ENCODE measurements at places on chromosomes 3 and 15.

DNA sequence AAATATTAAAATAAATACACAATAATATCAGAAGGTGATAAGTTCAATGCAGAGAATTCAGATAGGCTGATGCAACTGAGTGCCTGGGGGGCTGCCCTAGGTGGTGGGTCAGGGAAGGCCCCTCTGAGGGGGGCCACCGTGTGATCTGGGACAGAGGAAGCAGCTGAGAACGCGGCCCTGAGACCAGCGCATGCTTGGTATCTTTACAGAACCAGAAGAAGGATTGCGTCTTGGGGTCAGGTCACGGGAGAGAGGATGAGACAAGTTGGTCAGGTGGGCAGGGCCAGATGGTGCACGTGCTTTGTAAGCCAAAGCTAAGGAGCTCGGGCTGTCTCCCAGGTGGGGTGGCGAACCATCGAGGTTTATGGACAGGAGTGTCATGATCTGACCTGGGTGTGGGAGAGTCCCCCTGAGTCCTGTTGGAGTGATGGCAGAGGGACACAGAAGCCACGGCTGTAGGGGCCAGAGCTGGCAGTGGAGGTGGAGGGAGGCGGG, 121.2 kb downstream of the ETFA start:
- no peak for DNase-seq

DNA sequence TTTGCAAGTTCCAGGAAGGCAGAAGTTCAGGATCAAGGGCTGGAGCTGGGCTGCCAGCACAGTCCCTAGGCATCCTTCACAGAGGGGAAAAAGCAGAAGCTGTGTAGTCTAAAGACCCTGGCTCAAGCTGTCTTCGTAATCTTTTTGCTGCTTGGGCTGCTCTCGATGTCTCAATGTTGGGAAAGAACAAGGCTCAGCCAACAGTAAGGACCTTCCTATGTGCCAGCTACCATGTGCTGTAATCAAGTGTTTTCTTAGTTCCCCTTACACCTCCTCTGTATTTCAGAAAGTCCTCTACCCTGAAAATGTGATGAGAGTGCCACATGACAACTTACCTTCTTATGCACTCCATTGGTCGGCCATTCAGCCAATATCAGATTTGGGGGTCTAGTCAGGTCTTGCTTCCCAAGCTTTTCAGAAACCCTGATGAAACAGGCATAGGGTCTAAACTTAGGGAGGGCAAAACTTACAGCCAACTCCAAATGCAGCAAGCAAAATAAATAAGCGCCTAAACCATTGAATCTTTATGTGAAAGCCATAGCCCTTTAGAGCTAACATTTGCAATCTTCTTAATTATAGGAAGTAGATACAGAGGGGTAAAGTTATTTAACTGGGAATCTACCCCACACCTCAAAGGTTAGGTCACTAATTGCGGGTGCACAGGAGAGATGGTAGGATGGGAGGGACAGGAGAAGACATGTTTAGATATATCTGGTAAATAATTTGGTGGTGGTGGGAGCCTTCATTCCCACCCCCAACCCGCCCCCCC, 1.2 kb upstream of the EDEM1 start:
- DNase-seq: no peak

DNA sequence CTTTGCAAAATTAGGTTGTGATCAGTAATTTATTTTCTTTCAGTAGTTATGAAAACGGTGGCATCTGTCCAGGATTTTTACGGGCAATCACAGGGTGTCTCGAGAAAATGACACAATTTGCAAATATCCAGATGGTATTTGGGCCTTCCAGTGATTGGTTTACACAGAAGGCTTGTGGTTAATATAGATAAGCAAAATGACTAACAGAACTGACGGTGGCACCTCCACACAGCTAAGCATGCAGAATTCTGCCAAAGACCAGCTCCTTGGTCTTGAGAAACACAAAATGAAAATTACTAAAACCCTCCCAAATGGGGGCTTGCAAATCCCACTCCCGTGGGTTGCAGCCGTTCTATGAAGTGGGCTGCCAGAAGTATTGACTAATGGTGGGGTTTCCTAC, 5.5 kb downstream of the ARHGEF3 start:
- no peak for DNase-seq

DNA sequence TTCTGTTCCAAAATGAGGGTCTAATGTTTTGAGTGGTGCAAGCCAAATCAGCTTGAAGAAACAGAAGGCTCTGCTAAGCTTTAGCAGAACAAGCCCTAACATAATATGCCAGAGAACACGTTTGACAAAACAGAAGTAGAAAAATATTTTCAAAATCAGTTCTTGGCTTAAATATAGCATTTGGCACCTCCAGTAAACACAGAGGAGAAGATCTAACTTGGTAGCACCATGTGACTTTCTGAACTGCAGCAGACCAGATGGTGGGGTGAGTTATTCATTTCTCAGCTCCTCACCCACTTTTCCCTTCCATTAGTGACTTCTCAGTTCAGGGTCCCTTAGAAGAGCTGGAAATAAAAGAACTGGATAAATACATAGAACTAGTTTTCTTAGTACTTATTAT, 395.8 kb downstream of the MAGI1 start:
- DNase-seq: peak; percentile 6

GRCh38 chr3:100730524-100730923, 21.2 kb downstream of the TFG start:
- no peak for DNase-seq

All from DMS 273 treated with DMSO at 0.1 percent for 48 hours (cell line).